ENCODE measurements at places on chromosomes 12 and 14.

DNA sequence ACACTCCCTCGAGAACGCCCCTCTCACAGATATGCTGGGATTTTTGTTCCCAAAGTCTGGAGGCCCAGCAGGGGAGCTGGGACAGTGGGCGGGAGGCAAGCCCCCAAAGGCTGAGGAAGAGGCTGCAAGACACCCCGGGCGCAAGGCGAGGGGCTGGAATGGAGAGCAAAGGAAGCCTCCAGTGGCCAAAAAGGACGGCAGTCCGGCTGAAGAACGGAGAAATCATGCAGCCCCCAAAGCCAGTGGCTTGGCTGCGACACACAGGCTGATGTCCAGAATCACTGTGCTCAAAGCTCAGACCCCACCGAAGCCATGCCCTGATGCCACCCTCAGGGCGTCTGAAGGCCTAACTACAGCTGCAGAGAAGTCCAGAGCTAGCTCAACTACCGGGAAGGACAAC lies 10.9 kb downstream of the CLBA1 start:
- DNase-seq, result no peak

GRCh38 chr12:113949321-113950305 lies 16.5 kb downstream of the RBM19 start:
- DNase-seq, result no peak

- DNase-seq, result no peak
These were observed 18.1 kb downstream of the ARPC3 start for GRCh38 chr12:110431957-110432587.

GRCh38 chr14:75831455-75831854 lies 150.3 kb downstream of the TGFB3 start:
- no peak for DNase-seq

DNA sequence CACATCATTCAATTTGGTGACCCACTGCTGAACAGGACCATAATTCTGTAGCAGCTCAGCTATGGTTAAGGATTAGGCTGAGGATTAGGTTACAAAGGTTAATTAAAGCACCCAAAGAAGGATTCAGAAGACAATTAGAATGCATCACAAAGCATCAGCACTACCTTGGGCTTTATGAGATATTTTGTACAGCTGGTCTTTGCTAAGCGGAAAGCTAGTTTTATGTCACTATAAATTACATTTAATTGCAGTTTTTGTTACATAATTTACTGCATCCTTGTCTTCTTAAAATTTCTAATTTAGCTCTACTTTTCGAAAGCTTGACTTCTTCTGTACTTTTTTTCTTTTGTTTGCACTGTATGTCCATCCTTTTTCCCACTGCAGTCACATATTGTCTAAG lies 711.5 kb downstream of the RPS29 start:
- DNase-seq, result no peak

GRCh38 chr12:9756170-9756569 lies 4.5 kb downstream of the CD69 start:
- DNase-seq, result no peak

Measured in caudate nucleus (tissue), 63 donors.